ENCODE measurements at places on chromosomes 11 and 22. TPM values are rescaled to one million over a fixed set of nuclear protein-coding genes. Genes with fewer than 3 reads are reported as not detected.

DNA sequence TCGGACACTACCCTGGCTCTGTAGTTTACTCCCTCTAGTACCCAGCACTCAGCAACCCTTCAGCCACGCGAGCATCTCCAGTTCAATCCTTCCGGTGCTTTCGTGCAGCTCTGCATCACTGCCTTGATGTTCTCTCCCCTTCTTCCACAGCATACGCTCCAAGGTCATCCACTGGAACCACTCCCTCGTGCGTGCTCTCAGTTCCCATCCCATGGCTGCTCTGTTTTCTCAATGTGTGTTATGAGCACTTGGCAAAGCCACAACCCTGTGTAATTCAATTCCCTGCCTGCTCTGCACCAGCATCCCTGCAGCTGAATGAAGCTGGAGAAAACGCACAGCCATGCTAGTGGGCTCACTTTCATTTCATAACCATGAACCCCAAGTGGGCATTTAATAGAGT is 38.5 kb upstream of the NFRKB start:
- no peaks in the 10 kb centered on the region for H3K27me3 ChIP-seq
- no peak overlapping the region for H3K4me3 ChIP-seq
- no peak overlapping the region for H3K27ac ChIP-seq
- no peak for DNase-seq
- H3K36me3 ChIP-seq: peaks cover 11% of the 10 kb centered on the region
- H3K4me1 ChIP-seq: no peaks in the 10 kb centered on the region

- DNase-seq: no peak
- no peaks in the 10 kb centered on the region for H3K27me3 ChIP-seq
- no peak overlapping the region for H3K4me3 ChIP-seq
- H3K27ac ChIP-seq: no peak overlapping the region
- no peaks in the 10 kb centered on the region for H3K36me3 ChIP-seq
Measured at GRCh38 chr11:76786441-76787014, 3.4 kb downstream of the TSKU start.

DNA sequence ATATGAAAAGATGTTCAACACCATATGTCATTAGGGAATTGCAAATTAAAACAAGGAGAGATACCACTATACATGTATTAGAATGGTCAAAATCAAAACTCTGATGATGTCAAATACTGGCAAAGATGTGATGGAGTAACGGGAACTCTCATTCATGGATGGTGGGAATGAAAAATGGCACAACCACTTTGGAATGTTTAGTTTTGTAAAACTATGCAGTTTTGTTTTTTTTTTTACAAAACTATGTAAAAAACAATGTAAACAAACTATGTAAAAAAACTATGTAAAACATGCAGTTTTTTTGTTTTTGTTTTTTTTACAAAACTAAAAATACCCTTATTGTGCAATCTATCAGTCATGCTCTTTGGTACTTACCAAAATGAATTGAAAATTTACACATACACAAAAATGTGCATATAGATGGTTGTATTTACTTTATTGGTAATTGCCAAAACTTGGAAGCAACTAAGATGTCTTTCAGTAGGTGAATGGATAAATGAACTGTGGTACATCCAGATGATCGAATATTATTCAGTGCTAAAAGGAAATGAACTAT is 5.0 kb upstream of the USP47 start:
- no peaks in the 10 kb centered on the region for H3K4me1 ChIP-seq
- no peak overlapping the region for H3K4me3 ChIP-seq
- no peak overlapping the region for H3K27ac ChIP-seq
- DNase-seq: no peak
- no peaks in the 10 kb centered on the region for H3K27me3 ChIP-seq

- DNase-seq: no peak
- no peak overlapping the region for H3K27ac ChIP-seq
- no peaks in the 10 kb centered on the region for H3K27me3 ChIP-seq
- no peak overlapping the region for H3K4me3 ChIP-seq
- H3K36me3 ChIP-seq: no peaks in the 10 kb centered on the region
- H3K4me1 ChIP-seq: peaks cover 50% of the 10 kb centered on the region
Measured at GRCh38 chr22:30251711-30252110, 5.2 kb upstream of the LIF start.

GRCh38 chr11:45100339-45100738 is 46.1 kb upstream of the PRDM11 start:
- no peaks in the 10 kb centered on the region for H3K27me3 ChIP-seq
- peaks cover 11% of the 10 kb centered on the region for H3K4me1 ChIP-seq
- DNase-seq: no peak
- no peaks in the 10 kb centered on the region for H3K36me3 ChIP-seq
- no peak overlapping the region for H3K27ac ChIP-seq

GRCh38 chr22:37781434-37782059 is 26.2 kb upstream of the GCAT start:
- no peak overlapping the region for H3K27ac ChIP-seq
- H3K4me3 ChIP-seq: no peak overlapping the region
- H3K4me1 ChIP-seq: no peaks in the 10 kb centered on the region
- DNase-seq: no peak

DNA sequence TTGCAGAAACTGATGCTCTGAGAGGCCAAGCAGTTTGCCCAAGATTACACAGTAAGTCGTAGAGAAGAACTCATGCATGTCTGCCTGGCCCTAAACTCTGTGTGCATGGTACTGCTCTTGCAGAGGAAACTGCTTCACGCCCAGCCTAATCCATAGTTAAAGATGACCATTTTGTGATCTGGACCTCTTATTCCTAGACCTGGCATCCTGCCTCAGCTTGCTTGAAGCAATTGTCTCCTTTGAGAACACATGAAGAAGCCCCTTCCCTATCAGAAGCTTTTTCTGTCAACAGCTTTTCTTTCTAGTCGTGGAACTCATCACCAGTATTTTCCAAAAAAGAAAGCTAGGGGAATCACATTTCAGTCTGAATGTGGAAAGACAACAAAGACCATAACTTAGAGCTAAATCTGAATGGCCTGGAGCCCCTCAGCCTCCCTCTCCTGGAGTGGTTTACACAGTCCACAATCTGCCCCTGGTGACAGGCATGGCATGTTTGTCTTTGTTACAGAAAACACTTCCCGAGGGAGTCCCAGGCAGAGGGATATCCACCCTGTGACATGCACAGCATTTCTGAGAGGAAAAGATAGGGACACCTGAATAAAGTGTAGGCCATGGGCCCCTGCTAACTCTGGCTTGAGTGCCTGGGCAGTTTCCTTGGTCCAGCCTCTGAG is 2.9 kb upstream of the FZD4 start:
- peaks cover 28% of the 10 kb centered on the region for H3K4me1 ChIP-seq
- no peaks in the 10 kb centered on the region for H3K27me3 ChIP-seq
- no peaks in the 10 kb centered on the region for H3K36me3 ChIP-seq
- no peak overlapping the region for H3K4me3 ChIP-seq

GRCh38 chr11:43989162-43989981 is 46.9 kb downstream of the C11orf96 start:
- H3K27me3 ChIP-seq: no peaks in the 10 kb centered on the region
- H3K4me1 ChIP-seq: peaks cover 47% of the 10 kb centered on the region
- no peaks in the 10 kb centered on the region for H3K36me3 ChIP-seq

- no peaks in the 10 kb centered on the region for H3K36me3 ChIP-seq
- peak overlapping the region; percentile 18 for H3K4me3 ChIP-seq
- H3K27me3 ChIP-seq: no peaks in the 10 kb centered on the region
- H3K4me1 ChIP-seq: no peaks in the 10 kb centered on the region
Measured at GRCh38 chr11:94574193-94574961, 7.2 kb downstream of the PIWIL4 start.

GRCh38 chr11:122404571-122404970 is 251.0 kb upstream of the UBASH3B start:
- no peak overlapping the region for H3K4me3 ChIP-seq
- H3K27ac ChIP-seq: no peak overlapping the region
- no peak for DNase-seq
- H3K36me3 ChIP-seq: no peaks in the 10 kb centered on the region
- no peaks in the 10 kb centered on the region for H3K4me1 ChIP-seq

GRCh38 chr11:123407130-123407995 is 22.7 kb upstream of the GRAMD1B start:
- H3K36me3 ChIP-seq: no peaks in the 10 kb centered on the region
- H3K4me1 ChIP-seq: peaks cover 8% of the 10 kb centered on the region
- H3K27ac ChIP-seq: no peak overlapping the region
- no peaks in the 10 kb centered on the region for H3K27me3 ChIP-seq
- no peak overlapping the region for H3K4me3 ChIP-seq

- no peak overlapping the region for H3K27ac ChIP-seq
- DNase-seq: no peak
- H3K4me3 ChIP-seq: no peak overlapping the region
- peaks cover 67% of the 10 kb centered on the region for H3K4me1 ChIP-seq
- H3K36me3 ChIP-seq: no peaks in the 10 kb centered on the region
Measured at GRCh38 chr11:94788396-94788795, 20.2 kb downstream of the AMOTL1 start.

GRCh38 chr22:25884121-25884520 is 142.1 kb downstream of the MYO18B start:
- H3K27me3 ChIP-seq: no peaks in the 10 kb centered on the region
- H3K27ac ChIP-seq: no peak overlapping the region
- H3K4me3 ChIP-seq: no peak overlapping the region

DNA sequence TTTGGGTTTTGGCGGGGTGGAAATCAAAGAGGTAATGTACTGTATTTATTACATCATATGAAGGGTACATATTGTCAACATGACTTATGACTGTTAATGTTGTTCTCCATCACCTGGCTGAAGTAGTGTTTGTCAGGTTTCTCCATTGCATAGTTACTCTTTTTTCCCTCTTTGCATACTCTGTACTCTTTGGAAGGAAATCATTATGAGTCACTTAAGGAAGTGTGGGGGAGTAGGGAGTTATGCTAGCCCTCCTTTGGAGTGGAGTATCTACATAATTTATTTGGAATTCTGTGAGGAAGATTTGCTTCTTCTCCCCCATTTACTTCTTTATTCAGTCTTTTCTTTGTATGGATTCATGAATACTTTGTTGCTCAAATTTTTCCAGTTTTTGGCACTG is 3.6 kb upstream of the PGR start:
- H3K4me1 ChIP-seq: no peaks in the 10 kb centered on the region
- H3K4me3 ChIP-seq: no peak overlapping the region
- DNase-seq: no peak
- H3K27ac ChIP-seq: no peak overlapping the region

GRCh38 chr11:975827-976226 is 50.2 kb downstream of the AP2A2 start:
- H3K36me3 ChIP-seq: peaks cover 92% of the 10 kb centered on the region
- H3K27me3 ChIP-seq: no peaks in the 10 kb centered on the region
- no peaks in the 10 kb centered on the region for H3K4me1 ChIP-seq
- no peak overlapping the region for H3K4me3 ChIP-seq

DNA sequence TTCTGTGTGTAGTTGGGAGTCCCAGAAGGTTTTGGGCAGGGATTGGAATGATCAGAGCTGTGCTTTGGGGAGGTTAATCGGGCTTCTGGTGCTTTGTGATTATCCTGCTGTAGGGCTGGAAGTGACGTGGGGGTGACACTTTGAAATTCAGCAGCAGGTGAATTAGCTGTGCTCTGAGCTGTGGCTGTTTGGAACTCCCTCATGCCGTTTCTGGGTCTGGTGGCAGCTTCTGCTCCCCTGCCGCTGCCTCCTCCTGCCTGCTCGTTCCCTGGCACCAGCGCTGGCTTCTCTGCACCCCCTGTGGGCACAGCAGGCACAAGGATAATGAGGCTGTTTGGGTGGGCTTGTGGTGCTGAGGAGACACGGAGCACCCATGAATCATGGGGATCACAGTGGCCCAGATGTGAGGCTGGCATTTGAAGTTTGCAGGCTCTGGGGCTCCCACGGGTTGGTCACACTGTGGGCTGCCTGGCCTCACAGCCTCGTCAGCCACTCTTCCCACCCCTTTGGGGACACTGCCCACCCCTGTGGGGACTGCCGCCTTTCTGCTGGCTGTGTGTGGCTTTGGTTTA is 49.7 kb downstream of the TBC1D22A start:
- no peak overlapping the region for H3K4me3 ChIP-seq
- no peaks in the 10 kb centered on the region for H3K36me3 ChIP-seq
- H3K27ac ChIP-seq: no peak overlapping the region
- H3K4me1 ChIP-seq: peaks cover 31% of the 10 kb centered on the region

- peak overlapping the region; percentile 87 for H3K27ac ChIP-seq
- H3K27me3 ChIP-seq: no peaks in the 10 kb centered on the region
- DNase-seq: peak; percentile 93
- H3K36me3 ChIP-seq: no peaks in the 10 kb centered on the region
Measured at GRCh38 chr11:22624742-22625447, 728 bp downstream of the FANCF start.

DNA sequence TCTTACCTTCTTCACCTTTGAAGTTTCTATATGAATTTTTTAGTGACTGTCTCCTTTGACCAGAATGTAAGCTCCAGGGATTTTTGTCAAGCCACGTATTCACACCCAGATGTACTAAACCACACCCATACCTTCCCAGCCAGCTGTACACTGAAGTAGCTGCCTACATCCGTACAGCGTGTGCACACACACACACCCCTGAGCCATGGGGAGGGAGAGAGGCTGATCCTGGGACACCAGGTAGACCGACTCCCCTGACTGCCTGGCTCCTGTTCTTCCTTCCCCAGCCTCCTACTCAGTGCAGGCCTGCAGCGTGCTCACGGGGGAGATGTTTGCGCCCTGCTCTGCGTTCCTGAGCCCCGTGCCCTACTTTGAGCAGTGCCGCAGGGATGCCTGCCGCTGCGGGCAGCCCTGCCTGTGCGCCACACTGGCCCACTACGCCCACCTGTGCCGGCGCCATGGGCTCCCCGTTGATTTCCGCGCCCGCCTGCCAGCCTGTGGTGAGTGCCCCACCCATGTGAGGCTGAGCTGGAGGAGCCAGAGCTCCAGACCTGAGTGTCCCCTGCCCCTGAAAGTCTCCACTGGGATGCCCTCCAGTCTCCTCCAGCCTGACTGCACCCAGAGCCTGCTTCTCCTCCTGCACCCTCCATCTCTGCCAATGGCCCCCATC is 25.9 kb downstream of the OTOG start:
- H3K4me3 ChIP-seq: no peak overlapping the region
- no peaks in the 10 kb centered on the region for H3K36me3 ChIP-seq
- no peaks in the 10 kb centered on the region for H3K4me1 ChIP-seq
- DNase-seq: peak; percentile 69

GRCh38 chr22:34111210-34111824 is 191.0 kb upstream of the LARGE1 start:
- no peak overlapping the region for H3K4me3 ChIP-seq
- no peaks in the 10 kb centered on the region for H3K36me3 ChIP-seq
- H3K27ac ChIP-seq: no peak overlapping the region
- no peak for DNase-seq
- H3K4me1 ChIP-seq: no peaks in the 10 kb centered on the region
- H3K27me3 ChIP-seq: no peaks in the 10 kb centered on the region

GRCh38 chr11:4662876-4663275 is 19.1 kb downstream of the OR51E1 start:
- DNase-seq: no peak
- no peaks in the 10 kb centered on the region for H3K27me3 ChIP-seq
- H3K36me3 ChIP-seq: no peaks in the 10 kb centered on the region
- no peaks in the 10 kb centered on the region for H3K4me1 ChIP-seq
- H3K4me3 ChIP-seq: no peak overlapping the region

Gene SPON1
- total RNA-seq: 12.6 TPM

Gene SPDYC
- total RNA-seq: not detected

Gene P2RY2
- total RNA-seq: 7.8 TPM

Gene CASP1
- total RNA-seq: 122 TPM

Gene FOLH1
- 2.9 TPM for total RNA-seq

Gene SLC22A9
- not detected for total RNA-seq

Gene FGF19
- not detected for total RNA-seq

Gene OR5W2
- total RNA-seq: not detected

Gene EMID1
- 31.6 TPM for total RNA-seq

Gene WNT7B
- total RNA-seq: 9.0 TPM

Gene RHOD
- 18.5 TPM for total RNA-seq

Data from upper lobe of left lung (tissue), 6 donors.